ENCODE measurements at places on chromosomes 7 and 10. TPM values are rescaled to one million over a fixed set of nuclear protein-coding genes. Genes with fewer than 3 reads are reported as not detected.

GRCh38 chr10:688312-689120 is 952 bp downstream of the DIP2C start:
- H3K27me3 ChIP-seq, result no peaks in the 10 kb centered on the region
- H3K4me1 ChIP-seq, result peaks cover 14% of the 10 kb centered on the region
- peak overlapping the region; percentile 86 for H3K4me3 ChIP-seq
- no peak for DNase-seq

DNA sequence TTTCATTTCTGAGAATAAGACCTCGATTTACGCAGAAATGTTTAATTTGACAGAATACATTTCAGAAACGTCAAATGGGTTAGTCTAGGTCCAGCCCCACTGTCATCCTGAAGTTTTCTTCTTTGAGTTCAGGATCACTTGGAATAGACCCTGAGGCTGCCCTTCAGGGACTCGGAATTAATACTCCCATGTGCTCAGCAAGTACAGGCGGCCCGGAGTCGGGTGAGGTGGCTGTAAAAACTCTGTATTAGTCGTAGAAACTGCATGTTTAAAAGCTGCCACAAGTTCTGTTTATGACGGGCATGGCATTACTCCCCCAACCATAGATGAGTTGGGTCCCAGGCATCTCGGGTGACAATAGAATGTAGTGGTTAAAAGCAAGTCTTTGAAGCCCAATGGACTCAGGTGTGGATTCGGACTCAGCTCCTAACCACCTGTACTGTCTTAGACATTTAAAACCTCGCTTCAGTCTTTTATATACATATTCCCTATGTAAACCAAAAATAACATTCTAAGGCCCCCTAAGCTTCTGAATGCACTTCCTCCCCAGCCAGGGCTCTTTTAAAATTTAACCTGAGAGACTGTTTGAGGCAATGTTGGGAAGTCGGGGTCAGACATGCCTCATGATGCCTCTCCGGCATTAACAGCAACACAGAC is 216.3 kb downstream of the ADARB2 start:
- H3K27ac ChIP-seq, result no peak overlapping the region
- H3K4me1 ChIP-seq, result no peaks in the 10 kb centered on the region
- DNase-seq, result no peak
- no peak overlapping the region for H3K4me3 ChIP-seq
- H3K36me3 ChIP-seq, result no peaks in the 10 kb centered on the region

DNA sequence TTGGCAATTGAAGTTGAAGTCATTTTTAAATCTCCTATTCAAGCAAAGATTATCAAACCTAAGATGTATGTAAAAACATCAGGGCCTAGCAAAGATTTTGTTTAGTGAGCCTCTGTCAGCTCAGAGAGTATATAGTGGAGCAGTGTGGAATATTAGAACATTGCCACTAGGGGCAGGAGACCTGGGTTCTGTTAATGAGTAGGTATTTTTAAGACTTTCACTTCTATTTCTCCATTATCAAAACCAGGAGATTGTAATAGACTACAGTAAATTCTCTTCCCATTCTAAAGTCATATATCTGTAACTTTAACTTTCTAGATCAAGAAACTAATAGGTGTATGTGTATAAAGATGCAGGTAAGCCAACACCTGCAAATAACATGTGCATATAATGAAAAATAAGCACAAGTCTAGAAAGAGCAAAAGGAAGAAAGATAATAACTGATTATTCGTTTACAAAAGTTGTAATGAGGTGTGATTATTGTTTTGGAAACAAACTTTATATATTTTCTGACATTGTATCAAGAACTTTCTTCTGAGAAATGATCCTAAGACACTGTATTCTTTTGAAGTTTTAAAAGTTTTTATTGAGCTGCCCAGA is 64.4 kb downstream of the KCND2 start:
- no peaks in the 10 kb centered on the region for H3K4me1 ChIP-seq
- no peaks in the 10 kb centered on the region for H3K36me3 ChIP-seq
- DNase-seq, result no peak
- H3K27ac ChIP-seq, result no peak overlapping the region

GRCh38 chr10:50576245-50576815 is 47.4 kb downstream of the SGMS1 start:
- no peaks in the 10 kb centered on the region for H3K27me3 ChIP-seq
- no peak overlapping the region for H3K4me3 ChIP-seq
- H3K36me3 ChIP-seq, result no peaks in the 10 kb centered on the region
- H3K4me1 ChIP-seq, result peaks cover 25% of the 10 kb centered on the region
- H3K27ac ChIP-seq, result no peak overlapping the region
- DNase-seq, result no peak

DNA sequence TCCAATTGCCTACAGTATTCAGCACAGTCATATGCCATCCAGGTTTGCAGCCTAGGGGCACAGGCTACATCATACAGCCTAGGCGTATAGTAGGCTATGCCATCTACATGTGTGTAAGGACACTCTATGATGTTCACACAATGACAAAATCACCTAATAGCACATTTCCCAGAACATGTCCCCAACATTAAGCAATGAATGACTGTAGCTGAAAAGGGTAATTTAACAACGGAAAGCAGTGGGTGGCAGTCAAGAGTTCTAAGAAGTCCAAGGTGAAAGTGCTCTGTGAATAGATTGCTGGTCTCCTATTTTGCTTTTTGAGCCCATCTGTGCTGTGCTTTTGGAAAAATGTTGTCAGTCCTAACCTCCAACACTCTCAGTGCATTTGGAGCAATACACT is 162.6 kb downstream of the KLF6 start:
- DNase-seq, result no peak
- no peak overlapping the region for H3K27ac ChIP-seq
- no peaks in the 10 kb centered on the region for H3K27me3 ChIP-seq
- no peaks in the 10 kb centered on the region for H3K36me3 ChIP-seq
- no peak overlapping the region for H3K4me3 ChIP-seq
- peaks cover 25% of the 10 kb centered on the region for H3K4me1 ChIP-seq

Gene ECHDC3
- 21.2 TPM for total RNA-seq

Data from thoracic aorta (tissue), 2 donors.